Stimulated activated naive CD8-positive, alpha-beta T cell treated with anti-CD3 and anti-CD28 coated beads, Interleukin-15, Interleukin-2, amounts not matched to agents 100 U/mL and 50 U/mL, for 24 hours (primary cell): ENCODE measurements at places on chromosomes 2 and 18.

DNA sequence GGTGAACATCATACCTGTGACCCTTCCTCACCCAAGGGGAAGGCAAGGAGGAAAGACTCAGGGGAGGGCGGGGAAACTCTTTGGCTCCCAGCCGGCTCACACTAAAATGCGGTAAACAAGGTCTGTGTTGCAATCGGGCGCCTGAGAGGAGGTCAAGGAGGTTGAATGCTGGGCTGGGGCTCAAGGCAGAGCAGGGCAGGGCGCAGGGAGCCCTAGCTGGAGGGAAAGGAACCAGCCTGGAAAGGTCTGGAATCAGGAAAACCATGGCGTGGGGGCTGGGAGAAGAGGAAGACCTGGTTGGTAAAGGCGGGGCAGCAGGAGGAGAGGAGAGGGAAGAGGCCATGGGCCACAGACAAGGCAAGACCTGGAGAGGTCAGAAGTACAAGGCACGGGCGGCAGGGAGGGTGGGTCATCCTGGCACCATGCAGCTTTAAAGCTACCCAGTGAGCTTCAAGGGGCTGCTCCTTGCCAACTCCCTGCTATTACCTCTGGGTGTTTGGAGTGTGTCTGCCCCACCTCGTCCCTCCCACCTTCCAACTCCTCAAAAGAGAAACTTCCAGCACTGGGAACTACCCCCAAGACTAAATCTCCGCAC, 4.8 kb upstream of the TMEM37 start:
- no peak for DNase-seq

- no peak for DNase-seq
Measured at GRCh38 chr2:64394153-64394552, 59.8 kb upstream of the LGALSL start.

- no peak for DNase-seq
Measured at GRCh38 chr2:129748250-129748649, 231.2 kb upstream of the RAB6C start.

DNA sequence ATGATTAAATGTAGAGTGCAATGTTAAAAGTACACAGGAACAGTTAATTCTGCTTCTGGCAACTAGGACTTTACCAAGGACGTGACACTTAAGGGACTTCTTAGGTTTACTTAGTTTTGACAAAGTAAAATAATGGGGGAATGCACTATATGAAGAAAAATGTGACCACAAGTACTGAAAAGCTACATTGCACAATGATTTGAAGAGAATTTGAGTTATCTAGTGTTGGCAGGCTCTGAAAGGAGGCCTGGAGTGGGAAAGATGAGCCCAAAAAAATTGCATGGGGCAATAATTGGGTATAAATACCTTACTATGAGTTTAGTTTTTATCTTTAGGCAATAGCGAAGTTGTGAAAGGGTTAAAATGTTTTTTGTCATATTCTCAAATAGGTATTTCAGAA, 173.7 kb downstream of the DOK6 start:
- no peak for DNase-seq

DNA sequence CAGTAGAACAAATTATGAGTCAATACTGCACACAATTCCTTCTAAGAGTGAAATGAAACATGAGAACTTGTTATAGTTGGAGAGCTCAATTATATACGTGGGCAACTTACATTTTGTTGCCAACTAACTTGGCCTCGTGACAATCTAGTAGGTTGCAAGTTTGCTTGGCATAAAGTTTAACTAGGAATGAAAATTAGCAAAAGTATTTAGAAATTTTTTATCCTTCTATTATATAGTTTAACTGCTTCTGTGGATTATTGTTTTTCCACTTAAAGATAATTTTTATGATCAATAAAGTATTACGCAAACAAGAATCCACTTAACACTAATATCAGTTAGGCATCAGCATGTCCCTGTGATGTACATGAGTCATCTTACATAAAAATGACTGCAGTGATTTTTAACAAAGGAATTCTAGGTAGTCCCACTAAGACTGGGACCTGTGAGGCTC, 41.1 kb downstream of the FAM124B start:
- DNase-seq, result no peak

DNA sequence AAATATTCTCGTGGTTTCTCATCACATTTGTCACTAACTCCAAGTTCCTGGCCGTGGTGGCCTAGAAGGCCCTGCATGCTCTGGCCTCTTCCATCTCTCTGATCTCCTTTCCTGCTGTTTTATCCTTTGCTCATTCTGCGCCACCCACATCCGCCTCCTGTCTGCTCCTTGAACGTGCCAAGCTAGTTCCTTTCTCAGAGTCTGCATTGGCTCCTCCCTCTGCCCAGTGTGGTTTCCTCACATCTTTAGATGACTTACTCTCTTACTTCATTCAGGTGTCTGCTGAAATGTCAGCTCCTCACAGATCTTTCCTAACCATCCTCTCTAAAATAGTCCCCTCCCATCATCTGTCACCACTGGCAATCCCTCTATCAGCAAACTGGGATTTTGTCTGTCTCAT, 158.6 kb upstream of the RBMS1 start:
- peak; percentile 69 for DNase-seq

GRCh38 chr2:38631976-38632375, 29.2 kb upstream of the HNRNPLL start:
- DNase-seq, result no peak

DNA sequence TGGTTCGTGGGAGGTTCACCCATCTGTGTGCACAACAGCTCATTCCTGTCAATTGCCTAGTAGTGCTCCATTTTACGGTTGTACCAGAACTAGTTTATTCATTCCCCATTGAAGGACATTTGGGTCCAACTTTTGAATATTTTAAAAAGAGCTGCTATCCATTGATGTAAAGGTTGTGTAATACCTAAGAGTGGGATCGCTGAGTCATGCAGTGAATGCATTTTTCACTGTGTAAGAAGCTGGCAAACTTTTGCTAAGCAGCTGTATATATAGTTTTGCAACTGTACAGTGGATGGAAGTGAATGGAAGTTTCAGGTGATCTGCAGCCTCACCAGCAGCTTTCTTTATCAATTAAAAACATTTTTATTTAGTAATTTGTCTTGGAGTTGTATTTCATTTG, 104.5 kb downstream of the DCDC2C start:
- DNase-seq, result no peak

- DNase-seq, result no peak
Measured at GRCh38 chr18:68114989-68115388, 598.5 kb upstream of the DSEL start.

GRCh38 chr2:45554742-45555140, 56.3 kb downstream of the SRBD1 start:
- no peak for DNase-seq

GRCh38 chr2:57828221-57828620, 218.4 kb upstream of the VRK2 start:
- no peak for DNase-seq

DNA sequence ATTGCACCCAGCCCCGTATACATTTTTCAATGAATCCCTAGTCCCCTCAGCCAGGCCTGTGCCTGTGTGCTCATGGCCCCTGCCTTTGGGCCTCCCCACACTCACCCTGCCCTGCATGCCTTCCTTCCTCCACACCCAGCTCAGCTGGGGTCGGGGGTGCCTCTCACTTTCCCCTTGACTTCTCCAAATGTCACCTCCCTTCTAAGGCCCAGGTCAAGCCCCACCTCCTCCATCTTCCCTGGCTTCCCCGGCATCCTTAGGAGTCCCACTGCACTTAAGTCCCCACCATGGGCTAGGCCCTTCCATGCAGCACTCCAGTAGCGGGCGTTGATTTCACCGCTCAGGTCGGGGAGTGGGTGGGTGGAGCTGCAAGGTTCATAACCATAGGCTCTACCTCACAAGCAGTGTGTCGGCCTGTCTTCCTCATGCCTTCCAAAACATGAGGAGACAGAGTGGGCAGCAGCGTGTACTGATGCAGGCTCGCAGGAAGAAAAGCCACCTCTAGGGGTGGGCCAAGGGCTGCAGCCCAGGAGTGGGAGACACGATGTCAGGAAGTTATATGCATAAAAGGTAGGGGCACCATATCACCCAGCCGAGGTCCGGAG, 47.7 kb downstream of the DNMT3A start:
- DNase-seq, result no peak

DNA sequence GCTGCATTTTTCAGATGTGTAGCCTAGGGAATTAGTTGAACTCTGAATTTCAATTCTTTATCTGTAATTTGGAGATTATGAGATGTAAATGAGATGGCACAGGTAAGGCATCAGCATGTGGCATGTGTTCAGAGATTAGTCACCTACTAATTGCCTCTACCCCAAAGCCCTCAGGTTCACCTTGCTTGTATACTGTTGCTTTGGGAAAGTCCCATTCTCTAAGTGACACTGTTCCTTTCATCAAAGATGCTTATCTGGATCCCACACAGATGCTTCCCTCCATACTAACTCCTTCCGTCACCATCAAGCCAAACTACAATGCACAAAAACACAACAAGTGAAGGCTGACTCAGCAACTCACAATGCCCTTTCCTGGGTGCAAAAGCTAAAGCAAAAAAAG, 143.7 kb downstream of the LRATD1 start:
- DNase-seq, result no peak

GRCh38 chr2:134703426-134703825, 15.4 kb downstream of the TMEM163 start:
- DNase-seq, result no peak

DNA sequence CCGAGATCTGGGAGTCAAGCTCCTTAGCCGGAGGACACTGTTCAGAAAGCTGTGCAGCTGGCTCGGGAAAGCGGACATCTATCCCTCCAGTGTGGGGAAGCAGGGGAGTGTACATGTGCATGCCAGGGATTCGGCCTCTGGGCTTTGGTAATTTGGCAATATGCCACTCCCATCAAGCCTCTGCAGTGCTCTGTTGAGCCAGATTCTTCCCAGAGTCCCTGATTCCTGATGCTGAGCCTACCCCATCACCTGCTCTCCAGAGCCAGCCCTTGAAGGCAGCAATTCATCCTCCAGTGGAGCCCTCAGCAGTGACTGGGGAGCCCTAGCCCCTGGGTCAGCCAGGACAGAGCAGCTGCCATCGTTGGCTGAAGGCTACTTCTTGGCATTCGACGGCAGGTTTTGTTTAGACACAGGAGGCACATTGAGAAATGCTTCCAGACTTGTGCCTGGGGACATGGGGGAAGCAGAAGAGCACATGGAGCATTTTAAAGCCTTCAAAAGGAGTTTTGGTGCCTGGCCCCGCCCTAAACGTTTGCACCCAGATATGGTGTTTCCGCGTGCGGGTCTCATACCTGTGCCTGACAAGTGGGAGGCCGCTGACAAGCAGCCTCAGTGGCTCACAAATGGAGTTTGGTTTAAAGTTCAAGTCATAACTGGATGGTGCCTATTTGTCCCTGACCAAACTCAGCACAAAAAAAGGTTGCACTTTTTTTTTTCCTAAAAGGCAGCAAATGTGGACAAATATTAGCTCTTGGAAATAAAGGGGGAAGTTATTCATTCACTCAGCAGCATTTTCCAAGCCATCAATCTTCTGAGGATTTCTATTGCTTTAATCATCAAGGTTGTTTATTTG, 272.8 kb downstream of the CYRIA start:
- DNase-seq, result no peak

DNA sequence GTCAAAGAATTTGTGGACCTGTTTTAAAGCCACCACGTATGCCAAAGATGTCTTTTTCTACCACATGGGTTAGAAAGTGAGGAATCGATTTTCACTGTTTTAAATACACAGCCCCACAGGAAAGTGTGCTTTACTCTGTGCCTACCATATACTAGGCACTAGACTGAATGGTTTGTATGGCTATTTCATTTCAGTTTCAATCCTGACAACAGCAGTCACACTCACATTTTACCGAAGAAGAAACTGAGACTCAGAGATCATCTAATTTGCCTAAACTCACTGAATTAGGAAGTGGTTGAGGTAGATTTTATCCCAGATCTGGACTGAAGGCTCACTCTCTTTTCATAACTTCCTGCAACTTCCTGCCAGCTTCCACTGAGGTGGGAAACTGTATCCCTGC, 176.4 kb downstream of the ALK start:
- DNase-seq, result no peak

DNA sequence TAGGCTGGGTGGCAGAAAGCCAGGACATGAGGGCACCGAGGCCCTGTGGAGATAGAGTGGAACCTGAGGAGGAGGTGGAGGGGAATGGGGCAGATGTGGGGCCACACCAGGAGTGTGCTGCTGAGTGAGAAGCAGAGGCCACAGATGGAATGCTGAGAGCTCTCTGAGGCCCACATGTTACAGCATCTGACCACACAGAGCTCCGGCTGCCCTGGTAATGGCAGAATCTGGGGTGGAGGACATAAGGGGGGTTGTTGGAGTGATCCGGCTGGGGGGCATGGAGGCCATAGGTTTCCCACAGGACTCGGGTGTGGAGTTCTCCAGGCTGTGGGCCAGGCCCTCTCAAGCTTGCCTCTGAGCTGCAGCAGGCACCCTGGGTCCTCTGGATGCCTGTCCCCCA, 3.8 kb downstream of the MZT2B start:
- DNase-seq, result no peak

- peak; percentile 70 for DNase-seq
Measured at GRCh38 chr2:237122214-237122666, 36.6 kb downstream of the COPS8 start.

DNA sequence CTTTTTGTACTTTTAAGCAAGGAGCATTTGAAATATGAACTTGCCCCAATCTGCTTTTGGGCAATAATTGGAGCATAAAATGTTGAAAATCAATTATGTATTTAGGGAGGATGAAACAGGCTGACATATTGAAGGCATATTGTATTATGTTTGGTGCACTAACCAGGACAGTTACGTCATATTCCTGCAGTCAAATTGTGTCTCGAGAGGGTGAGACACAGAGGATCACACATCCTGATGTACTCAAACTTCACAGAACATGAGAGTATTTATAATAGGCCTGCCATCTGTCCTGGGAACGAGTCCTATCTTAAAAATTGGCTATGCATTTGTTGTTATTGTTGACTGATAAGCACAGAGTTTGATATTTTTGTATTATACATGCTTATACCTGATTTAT, 44.7 kb downstream of the TANC1 start:
- no peak for DNase-seq

GRCh38 chr2:191818725-191819350, 28.1 kb downstream of the CAVIN2 start:
- no peak for DNase-seq

GRCh38 chr2:46550686-46551404, 71.5 kb downstream of the TMEM247 start:
- DNase-seq, result no peak

GRCh38 chr18:21678859-21679258, 25.7 kb downstream of the ABHD3 start:
- no peak for DNase-seq
